ENCODE measurements at places on chromosomes 13 and 19.

DNA sequence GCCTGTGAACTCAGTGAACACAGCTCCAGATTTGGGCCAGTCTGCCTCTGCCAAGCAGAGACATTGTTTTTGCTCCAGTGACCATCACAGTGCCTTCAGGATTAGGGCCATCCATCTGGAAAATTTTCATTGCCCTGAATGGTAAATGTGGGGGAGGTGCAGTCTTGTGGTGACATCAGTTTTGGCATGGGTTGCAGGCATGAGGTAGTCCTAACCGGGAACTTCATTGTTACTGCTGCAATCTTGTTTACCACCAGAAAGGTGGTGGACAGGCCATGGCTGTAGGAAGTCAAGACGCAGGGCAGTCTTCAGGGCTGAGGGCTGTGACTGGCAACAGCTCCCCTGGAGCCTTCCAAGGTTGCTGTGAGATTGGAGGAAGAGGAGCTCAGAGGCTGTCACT lies 55.2 kb downstream of the SPATA13 start:
- DNase-seq: peak; percentile 20

GRCh38 chr13:113922412-113923118 lies 51.3 kb downstream of the C13orf46 start:
- DNase-seq: no peak

DNA sequence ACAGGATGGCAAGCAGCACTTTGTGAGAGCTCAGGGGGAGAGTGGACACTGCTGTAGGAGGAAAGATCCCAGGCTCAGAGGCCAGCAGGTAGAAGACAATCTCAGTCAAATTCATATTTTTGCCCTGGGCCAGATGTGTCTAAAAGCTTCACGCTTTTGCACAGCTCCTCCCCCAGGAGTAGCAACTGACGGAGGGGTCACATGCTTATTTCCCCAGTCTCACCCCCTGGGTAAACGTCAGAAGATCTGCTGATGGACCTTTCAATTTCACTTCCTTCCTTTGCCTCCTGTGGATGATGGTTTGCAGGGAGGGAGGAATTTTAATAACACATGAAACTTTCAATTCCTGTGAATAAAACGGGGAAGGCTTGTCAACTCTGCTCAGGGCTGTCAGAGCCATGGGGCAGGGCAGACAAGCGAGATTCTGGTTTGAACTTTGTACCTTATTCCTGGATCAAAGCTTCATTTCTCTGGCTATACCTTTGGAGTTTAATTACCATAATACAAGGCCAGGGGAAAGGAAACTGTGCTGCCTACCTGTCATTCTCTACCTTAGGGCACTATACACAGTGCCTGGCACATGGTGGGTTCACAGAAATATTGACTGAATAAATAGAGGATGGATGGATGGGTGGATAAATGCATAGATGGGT lies 41.0 kb downstream of the POU4F1 start:
- no peak for DNase-seq

- no peak for DNase-seq
Measured at GRCh38 chr19:50980208-50980607, 3.5 kb downstream of the KLK7 start.

DNA sequence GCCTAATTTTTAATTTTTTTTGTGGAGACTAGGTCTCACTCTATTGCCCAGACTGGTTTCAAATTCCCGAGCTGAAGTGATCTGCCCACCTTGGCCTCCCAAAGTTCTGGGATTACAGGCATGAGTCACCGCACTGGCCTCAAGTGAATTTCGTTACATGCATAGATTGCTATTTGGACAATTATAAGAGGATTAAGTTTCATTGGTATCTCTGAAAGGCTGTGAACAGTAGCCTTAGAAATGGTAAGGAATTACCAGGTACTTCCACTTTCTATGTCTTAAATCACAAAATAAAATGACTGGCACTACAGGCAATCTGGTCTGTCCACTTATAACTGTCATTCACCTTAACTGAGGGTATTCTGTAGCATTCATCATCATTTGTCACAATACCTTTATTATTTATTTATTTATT lies 2.9 kb upstream of the CCDC9 start:
- no peak for DNase-seq

GRCh38 chr19:29211562-29212355 lies 1.2 kb downstream of the UQCRFS1 start:
- no peak for DNase-seq

- DNase-seq: no peak
Measured at GRCh38 chr19:31338069-31338776, 11.0 kb downstream of the TSHZ3 start.

DNA sequence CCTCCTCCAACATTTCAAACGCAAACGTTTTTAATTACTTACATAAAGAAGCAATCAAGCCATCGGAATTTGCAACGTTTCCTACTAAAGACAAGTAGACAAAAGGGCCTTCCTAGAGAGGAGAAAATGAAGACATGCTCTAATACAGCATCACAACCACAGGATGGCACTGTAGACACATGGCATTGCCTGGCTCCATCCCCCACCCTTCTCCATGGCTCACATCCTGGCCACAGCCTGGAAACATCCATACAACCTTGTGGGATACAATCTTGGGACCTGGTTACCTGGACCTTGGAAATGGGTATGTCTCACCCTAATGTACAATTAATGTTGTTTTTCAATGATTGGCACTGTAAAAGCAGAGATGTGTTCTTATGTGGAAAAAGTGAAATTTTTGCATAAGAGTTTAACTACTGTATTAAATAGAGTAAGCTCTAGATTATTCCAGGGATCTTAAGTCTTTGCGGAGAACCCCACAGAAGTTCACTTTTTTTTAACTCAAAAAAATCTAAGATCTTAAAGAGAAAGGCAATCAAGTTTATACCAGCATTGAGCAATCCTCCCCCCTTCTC lies 21.5 kb downstream of the EBPL start:
- peak; percentile 29 for DNase-seq

DNA sequence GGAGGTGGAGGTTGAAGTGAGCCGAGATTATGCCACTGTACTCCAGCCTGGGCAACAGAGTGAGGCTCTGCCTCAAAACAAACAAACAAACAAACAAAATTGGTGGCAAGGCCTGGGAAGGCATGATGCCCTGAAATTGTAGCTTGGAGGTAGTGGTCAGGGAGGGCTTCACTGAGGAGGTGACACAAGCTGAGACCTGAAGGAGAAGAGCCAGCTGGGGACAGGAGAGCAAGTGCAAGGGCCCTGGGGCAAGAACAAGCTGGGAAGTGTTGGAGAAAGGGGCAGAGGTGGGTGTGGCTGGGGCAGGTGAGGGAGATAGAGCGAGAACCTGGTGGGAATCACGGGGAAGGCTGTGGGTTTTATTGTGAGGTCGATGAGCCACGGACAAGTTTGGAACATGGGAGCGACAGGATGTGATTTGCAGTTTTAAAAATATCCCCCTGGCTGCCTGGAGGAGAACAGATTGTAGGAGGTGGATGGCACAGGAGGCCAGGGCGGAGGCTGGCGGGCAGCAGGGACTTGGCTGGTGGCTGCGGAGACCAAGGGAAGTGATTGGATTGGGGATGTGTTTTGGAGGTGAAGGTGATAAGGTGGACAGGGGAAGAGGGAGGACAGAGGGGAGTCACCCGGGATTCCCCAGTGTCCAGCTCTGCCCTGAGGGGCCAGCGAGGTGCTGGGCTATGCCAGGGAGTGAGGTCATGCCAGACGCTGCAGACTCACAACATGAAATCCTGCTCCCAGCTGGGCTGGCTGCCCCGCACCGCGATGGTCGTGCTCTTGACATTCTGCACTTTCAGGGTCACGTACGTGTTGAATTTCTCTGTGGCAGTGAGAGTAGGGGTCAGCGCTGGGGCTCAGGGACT lies 14.0 kb downstream of the UNC13A start:
- DNase-seq: no peak

- DNase-seq: no peak
Measured at GRCh38 chr19:16051254-16052025, 24.9 kb upstream of the TPM4 start.

DNA sequence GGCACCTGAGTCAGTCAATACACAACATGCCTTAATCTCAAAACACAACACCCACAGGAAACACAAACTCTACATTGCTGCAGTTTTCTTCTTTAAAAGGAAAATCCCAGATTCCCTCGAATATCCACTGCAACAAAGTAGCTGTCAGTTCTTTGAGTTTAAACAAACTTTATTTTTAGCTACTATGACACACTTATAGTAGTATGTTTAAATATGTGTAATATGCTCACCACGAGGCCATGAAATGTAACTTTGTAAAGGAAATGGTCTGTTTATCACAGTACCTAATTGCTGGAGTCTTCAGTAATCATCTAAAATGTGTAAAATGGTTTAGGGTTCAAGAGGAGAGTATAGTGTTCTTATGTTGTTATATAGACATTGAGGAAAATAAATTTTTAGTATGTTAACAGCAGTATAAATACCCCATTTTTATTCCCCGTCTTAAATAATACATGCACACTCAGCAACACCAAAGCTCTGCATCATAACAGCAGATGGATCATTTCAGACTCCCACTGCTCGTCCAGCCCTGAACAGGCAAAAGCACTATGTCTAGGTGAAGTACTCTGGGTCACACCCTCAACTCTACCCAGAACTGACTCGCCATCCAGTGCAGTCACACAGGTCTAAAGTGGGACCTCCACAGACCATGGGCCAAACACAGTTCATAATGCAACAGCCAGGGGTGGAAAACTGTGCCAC lies 20.6 kb downstream of the TUBGCP3 start:
- DNase-seq: no peak

GRCh38 chr19:51628153-51628939 lies 1.9 kb downstream of the SIGLEC5 start:
- no peak for DNase-seq

GRCh38 chr13:60494296-60494695 lies 97.3 kb downstream of the TDRD3 start:
- DNase-seq: no peak

GRCh38 chr13:38763446-38764381 lies 76.8 kb downstream of the FREM2 start:
- DNase-seq: peak; percentile 20

- no peak for DNase-seq
Measured at GRCh38 chr13:40514802-40515201, 151.6 kb downstream of the FOXO1 start.

DNA sequence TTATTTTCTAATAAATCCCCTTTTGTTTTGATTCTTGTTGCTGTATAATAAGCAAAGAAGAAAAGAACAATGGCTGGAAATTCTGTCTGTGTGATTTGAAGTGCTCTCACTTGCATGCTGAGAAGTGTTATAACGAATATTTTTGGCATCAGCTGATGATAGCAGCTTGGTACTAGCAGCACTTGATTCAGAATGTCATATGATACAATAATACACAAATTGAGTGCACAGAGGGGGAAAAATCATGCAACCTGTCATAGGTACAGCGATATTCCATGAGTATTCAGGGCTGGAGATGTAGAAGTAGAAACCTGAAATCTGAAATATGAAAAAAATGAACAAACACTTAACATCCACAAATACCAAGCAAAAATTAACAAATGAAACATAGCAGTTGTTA lies 108.1 kb downstream of the FGF14 start:
- no peak for DNase-seq
